ENCODE measurements at places on chromosomes 7 and 10.
A peak's percentile ranks its signal among the peaks of the same experiment; 100 is the strongest.

- no peak for DNase-seq
Measured at GRCh38 chr7:142919656-142920055, 13.9 kb downstream of the TRPV5 start.

- no peak for DNase-seq
Measured at GRCh38 chr7:157348548-157348947, 11.7 kb downstream of the DNAJB6 start.

GRCh38 chr10:43130770-43131171 lies 7.5 kb upstream of the CSGALNACT2 start:
- DNase-seq = no peak

DNA sequence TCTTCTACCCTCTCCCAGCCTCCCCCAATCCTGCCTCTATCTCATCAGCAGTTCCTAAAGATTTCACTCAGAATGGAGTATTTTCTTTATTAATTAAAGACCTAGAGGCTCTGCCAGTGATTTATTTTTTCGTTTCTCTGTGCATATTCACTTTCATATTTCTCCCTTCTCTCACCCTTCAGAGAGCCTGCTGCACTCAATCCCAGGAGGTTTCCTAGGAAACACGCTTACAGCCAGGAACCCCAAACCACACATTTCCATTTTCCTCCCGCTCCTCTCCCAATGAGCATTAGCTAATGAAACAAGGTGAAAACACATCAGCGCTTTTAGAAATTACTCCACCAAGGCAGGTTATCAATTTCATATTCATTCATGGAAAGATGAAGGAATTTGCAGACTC lies 180.2 kb downstream of the FRMD4A start:
- DNase-seq = no peak

DNA sequence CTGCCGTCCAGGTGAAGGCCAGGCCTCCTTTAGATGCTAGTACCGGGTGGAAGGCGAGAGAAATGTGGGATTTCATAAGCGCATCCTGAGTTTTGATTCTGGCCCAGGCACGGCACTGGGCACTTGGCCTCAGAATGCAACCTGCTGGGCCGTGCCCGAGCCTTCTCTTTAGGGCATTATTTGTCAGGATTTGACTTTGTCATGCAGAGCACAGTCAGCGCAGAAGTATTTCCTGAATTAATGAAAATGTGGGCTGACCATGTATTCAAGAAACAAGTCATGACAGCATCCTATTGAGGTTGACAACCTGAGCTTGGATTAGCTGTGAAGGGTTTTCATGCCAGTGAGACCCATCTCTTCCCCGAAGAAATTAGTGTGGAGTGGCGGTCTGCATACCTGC lies 34.4 kb downstream of the RCC1L start:
- no peak for DNase-seq

- no peak for DNase-seq
Measured at GRCh38 chr10:110407301-110408170, 90.2 kb upstream of the DUSP5 start.

DNA sequence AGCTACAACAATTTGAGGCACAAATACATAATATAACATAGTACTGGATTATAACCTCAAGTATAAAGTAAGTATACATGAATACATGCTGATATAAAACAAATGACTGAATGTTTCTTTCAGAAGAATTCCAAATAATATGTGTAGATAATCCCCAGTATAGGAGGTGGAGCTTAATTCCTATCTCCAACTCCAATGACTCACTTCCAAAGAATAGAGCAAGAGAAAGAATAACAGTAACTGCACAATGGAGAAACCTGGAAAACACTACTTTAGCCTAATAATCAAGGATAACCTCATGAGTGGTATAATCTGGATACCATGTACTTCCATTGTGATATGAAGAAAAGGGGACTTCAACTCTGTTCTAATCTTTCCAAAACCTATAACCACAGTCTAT lies 13.7 kb upstream of the SEMA3C start:
- no peak for DNase-seq

DNA sequence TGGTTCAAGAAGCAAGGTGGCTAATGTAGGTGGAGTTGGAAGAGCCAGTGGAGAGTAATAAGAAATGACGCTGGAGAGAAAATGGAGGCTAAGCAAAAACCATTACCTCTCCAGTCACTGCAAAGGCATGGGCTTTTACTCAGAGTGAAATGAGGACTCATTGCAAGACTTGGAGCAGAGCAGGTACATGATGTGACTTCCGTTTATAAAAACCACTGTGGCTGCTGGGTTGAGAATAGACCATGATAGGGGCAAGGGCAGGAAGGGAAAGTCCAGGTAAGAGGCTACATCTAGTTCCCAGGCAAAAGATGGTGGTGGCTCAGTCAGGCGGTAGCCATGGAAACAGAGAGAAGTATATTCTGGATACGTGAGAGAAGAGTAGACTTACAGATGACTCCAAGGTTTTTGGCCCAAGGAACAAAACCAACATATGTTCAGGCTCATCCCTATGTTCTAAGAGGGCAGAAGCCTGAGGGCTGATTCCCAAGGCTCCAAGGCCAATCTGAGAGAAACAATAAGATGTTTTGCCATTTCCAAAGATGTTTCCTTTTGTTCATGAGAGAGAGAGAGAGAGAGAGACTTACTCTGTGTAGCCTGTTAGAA lies 21.5 kb upstream of the PDE1C start:
- no peak for DNase-seq

- DNase-seq = no peak
Measured at GRCh38 chr7:20280475-20281351, 50.0 kb upstream of the ITGB8 start.

DNA sequence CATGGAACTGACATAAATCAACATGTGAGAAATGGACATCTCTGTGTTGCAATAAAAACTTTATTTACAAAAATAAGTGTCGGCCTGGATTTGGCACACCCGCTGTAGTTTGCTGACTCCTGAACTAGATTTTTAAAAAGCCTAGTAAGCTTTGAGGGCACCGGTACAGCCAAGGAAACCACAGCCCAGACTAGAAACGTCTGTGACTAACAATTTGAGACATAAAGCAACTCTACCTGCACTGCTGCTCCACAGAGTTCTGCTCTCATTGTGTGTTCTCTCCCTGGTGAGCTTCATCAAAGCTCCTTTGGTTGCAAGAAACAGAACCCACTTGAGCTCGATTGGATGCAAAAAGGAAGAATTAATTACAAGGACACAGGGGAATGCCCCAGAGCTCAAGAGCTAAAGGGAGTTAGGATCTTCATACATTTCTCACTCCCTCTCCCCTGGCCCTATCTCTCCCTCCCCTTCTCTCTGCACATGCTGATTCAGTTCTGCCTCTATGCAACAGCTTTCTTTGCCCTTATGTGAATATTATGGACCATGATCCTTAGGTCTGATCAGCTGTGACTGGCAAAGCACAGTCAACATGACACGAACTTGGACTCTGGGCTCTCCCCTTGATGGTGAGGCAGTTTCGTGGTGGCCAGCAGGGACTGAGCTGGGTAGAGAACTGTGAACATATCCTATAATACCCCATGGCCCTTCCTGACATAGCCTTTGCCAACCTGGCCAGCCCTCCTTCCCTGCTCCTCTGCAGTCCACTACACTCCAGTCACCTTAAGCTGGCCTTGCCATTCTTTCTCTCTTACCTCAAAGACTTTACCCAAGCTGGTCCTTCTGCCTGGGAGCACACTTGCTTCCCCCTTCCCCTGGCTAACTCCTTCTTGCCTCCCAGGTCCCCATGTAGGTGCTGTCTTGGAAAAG lies 77.5 kb upstream of the YAE1 start:
- DNase-seq = no peak

DNA sequence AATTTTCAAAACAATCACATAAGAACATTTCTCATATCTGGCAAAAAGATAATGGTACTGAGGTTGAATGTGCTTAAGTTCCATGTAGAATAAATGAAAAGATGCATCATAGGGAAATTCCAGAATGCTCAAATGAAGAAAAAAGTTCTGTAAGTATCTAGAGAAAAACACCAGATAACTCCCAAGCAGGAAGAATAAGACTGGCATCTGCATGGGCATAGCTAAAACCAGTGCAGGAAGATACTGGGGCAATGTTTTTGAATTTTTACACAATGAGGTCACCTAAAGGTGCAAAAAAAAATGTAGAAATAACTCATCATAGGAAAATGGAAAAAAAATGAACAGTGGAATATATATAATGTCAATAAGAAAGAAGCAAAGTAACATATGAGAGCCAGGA lies 275.2 kb downstream of the BAMBI start:
- no peak for DNase-seq

DNA sequence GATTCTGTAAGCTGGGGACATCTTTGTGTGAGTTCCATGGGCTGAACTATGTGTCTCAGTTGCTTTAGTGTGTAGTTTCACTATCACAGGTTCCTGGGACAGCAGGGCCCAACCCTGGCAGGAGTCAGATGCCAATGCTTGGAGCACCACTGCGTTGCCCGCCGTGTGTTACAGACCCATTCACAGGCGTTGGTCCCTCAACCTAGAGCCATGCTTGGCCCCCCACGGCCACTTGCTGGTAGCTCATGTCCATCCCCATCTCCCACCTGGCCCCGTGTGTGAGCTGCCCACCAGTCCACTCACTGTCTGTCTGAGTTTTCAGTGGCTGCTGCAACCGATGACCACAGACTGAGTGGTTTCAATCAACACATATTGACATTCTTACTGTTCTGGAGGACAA lies 546.9 kb downstream of the TCERG1L start:
- no peak for DNase-seq

- no peak for DNase-seq
Measured at GRCh38 chr7:22894546-22894945, 71.9 kb upstream of the TOMM7 start.

- DNase-seq = no peak
Measured at GRCh38 chr10:106424054-106424453, 740.5 kb downstream of the SORCS1 start.

- no peak for DNase-seq
Measured at GRCh38 chr7:30617359-30617758, 22.7 kb downstream of the GARS1 start.

GRCh38 chr7:116150588-116150987 lies 59.8 kb upstream of the TES start:
- no peak for DNase-seq

DNA sequence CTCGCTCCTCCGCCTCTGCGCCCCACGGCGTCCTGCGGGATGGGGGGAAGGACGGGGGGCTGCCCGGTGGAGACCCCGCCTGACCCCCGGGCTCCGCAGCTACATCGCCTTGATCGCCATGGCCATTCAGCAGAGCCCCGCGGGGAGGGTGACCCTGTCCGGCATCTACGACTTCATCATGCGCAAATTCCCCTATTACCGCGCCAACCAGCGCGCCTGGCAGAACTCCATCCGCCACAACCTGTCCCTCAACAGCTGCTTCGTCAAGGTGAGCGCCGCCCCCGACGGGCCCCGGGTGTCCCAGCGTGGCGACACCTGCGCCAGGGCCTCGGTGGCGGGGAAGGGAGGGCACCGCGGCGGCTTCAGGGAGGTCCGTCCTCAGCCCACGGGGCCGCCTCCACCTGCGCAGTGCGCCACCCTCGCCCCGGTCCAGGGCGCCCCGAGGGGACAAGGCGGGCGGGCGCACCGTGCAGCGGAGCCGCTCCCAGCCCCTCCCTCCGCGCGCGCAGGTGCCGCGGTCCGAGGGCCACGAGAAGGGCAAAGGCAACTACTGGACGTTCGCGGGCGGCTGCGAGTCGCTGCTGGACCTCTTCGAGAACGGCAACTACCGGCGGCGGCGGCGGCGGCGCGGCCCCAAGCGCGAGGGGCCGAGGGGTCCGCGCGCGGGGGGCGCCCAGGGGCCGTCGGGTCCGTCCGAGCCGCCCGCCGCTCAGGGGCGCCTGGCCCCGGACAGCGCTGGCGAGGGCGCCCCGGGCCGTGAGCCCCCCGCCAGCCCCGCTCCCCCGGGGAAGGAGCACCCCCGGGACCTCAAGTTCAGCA lies 793 bp downstream of the FOXL3 start:
- no peak for DNase-seq

GRCh38 chr10:117240621-117241529 lies at the start of gene SLC18A2:
Gene SLC18A2 (plus strand): TSS chr10:117241114. CDS start chr10:117241694, 580 bp downstream.
- no peak for DNase-seq

DNA sequence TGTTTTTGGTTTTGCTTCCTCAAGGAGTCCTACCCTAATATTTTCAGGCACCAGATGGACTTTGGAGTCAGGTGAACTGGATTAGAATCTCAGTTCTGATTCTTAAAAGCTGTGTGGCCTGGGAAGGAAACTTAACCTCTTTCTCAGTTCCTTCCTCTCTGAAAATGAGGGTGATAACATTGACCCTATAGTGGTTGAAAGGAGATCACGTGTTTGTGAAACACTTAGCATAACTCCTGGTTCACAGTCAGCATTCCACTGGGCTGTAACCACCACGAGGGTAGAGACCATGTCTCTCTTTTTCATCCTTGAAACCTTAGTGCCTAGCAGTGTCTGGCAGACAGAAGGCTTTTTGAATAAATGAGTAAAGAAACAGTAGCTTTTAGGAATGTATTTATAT lies 16.7 kb downstream of the LSMEM1 start:
- DNase-seq = no peak

DNA sequence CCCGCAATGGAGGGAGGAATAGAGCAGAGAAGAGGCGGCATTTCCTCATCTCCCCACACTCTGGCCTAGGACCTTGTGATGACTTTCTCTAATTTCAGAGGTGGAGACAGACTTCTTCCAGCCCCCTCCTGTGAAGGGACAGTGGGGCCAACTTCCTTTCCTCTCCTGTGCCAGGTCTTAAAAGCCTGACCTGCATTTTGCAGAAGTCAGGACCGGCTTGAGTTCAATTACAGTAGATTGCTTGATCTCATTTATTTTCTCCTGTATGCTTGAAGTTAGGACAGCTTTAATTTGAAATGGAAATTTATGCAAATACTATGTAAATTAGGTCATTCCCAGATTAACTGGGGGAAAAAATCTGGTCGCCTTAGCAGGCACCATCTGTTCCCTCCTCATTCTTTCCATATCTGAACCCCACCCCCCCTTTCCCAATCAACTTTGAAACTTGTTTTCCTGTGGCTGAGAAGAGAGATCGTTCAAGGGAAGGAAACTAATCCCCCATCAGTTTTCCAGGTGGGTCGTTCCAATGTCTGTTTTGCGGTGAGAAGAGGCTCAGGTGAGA lies 57.1 kb downstream of the SYPL1 start:
- no peak for DNase-seq

GRCh38 chr7:124679586-124680225 lies 85.9 kb downstream of the GPR37 start:
- no peak for DNase-seq

- no peak for DNase-seq
Measured at GRCh38 chr10:132173185-132173584, 13.6 kb upstream of the DPYSL4 start.

GRCh38 chr10:124746992-124747391 lies 2.8 kb upstream of the FAM53B start:
- no peak for DNase-seq

- peak; percentile 51 for DNase-seq
Measured at GRCh38 chr10:97590748-97591495, 1.4 kb downstream of the C10orf62 start.

DNA sequence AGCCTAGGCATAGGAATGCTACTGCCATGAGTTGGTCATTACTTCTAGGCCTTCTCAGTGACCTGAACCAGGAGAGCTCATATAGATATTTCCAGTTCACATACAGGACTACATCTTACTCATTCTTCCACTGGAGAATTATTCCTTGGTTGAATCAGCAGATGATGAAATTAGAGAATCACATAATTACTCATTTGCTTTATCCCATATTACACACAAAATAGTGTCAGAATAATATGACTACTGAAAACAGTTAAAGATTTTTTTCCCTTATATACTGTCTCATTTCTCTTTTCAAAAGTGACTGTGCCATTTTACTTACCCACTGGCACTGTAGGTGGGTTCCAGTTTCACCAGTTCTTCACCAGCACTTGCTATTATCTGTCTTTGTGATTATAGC lies 18.5 kb downstream of the BMS1 start:
- no peak for DNase-seq

Measured in OCI-LY7 (cell line).